ENCODE measurements at places on chromosomes 7 and 10.

DNA sequence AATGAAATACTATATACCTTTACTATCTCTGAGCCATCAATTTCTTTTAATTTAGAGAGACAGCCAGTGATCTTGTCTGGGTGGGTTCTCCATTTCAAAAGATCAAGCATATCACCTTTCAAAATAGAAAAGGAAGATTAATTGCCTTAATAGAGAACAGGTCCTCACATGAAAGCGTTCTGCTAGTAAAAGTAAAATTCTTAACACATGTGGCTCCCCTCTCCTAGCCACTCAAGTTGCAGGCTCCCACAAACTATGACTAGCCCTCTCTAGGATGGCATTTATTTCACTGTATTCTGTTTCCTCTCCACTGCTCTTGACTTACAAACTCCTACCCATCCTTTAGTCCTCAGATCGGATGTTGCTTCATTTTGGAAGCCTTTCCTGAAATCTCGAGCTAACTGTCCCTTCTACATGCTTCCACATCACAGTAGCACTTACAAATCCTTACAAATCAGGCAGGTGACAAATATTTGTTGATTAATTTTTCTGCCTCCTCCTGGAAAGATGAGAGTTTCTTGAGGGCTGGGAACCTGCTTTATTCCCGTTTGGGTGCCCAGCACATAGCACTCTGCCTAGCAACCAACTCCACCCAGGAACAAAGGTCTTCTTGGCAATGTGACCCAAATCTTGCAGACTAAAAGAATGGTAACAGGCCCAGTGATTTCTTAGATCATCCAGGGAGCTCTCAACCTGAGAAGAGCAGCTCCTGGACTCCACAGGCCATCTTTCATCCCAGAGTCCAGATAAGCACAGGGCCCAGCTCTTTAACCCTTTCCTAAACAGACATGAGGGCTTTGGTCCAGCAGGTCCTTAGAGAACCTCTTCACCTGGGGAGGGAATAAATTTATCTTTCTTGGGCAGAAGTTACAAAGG lies 310.4 kb upstream of the IMMP2L start:
- DNase-seq, result no peak

DNA sequence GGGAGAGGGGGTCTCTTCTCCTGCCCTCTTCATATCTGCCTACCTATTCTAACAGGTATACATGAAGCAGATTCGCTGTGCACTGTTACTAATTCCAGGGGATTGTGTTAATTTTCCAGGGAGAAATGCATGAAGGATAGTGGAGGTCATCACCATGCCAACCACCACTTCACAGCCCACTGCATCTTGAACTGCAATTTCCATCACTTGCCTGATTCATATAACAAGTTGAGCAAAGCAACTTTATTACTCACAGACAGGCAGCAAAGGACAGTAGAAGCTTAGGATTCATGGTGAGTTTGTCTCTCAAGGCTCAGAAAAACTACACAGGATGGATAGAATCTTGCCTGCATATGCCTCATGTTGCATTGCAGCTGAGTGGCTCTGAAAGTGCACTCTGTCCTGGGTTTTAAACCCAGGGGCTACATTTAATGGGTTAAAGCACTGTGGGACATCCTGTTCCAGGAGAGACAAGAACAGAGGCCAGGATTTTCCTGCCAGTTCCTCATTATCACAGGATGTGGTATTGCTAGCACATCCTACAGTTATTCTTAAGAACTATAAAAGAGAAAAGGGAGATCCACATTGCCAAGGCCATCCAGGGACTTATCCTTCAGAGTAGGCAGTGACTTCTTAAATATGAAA lies 136.9 kb upstream of the PRSS1 start:
- no peak for DNase-seq

GRCh38 chr10:72736828-72737220 lies 44.9 kb downstream of the MCU start:
- DNase-seq, result no peak

DNA sequence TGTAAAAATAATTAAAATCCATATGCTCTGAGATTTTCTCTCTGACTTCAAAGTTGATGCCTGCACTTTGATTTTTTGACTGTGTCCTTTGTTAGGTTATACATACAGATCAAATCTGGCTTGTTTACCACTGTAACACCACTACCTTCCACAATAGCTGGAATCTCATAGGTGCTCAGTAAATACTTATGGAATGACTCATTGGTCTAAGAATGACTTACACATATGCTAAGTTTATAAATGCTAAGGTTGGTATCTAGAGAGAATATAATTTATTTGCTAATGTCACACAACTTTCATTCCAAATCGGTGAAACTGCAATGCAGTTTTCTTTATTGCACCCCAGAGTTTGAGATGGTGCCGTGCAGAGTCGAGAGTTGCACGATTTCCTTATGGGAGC lies 578.5 kb downstream of the SH2D4B start:
- DNase-seq, result no peak

DNA sequence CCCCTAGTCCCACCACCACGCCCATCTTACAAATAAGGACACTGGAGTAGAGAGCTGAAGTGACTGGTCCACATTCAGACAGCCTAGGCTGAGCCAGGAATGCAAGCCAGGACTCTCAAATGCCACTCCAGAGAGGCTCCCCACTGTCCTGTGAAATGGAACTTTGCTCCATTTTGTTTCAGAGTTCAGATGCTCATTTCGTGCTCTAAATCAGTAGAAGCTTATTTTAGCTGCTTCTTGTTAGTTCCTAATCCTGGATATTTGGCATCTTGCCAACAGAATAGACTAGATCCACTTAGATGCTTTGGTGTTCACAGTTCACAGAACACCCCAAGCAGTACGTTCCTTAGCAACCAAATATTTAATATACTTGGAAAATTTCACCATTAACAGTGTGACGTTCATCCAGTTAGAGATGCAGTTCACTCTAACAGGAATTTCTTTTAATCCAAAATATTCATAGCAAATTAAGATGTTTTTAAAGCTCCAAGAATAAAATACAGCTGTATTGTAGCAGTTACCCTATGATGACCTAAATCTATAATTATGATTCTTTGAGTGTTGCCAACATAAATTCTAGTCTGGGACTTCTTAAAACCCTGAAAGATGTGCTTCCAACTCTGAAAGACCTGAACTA lies 7.3 kb downstream of the MMP21 start:
- no peak for DNase-seq

- DNase-seq, result no peak
Measured at GRCh38 chr7:123746931-123747488, 1.8 kb downstream of the WASL start.

DNA sequence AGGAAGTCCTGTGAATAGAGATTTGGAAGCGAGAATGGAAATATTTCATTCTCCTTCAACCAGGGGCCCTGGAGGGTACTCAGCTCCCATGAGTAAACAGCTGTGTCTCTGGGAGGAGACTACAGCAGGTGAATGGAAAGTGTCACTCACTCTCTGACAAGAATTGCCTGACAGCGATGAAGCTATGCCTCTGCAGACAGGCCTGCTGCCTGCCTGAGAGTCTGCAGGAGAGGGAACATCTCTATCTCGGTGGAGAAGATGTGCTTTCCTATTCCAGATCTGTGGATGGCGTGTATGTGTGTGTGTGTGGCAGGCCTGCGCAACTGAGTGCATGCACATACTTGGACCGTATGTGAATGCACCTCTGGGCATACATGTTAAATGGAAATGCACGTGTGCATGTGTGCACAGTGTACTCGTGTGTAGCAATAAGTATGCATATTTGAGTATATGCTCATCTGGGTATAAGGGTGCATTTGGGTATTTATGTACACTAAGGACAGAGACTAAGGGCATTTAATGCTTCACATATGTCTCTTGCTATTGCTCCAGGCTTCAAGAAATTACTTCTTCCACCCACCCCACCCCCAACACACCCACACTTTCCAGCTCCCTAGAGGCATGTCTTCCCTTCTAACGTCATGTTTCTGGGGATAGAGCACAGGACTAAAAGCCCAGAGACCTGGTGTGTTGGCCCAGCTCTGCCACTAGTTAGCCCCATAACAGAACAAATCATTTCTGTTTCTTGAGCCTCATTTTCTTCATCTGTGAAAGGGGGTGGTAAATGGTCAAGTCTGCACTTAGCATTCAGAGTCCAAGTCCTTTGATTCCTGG lies 4.6 kb upstream of the ADCYAP1R1 start:
- DNase-seq, result no peak

GRCh38 chr10:68153473-68154210 lies 44.4 kb downstream of the MYPN start:
- DNase-seq, result no peak

DNA sequence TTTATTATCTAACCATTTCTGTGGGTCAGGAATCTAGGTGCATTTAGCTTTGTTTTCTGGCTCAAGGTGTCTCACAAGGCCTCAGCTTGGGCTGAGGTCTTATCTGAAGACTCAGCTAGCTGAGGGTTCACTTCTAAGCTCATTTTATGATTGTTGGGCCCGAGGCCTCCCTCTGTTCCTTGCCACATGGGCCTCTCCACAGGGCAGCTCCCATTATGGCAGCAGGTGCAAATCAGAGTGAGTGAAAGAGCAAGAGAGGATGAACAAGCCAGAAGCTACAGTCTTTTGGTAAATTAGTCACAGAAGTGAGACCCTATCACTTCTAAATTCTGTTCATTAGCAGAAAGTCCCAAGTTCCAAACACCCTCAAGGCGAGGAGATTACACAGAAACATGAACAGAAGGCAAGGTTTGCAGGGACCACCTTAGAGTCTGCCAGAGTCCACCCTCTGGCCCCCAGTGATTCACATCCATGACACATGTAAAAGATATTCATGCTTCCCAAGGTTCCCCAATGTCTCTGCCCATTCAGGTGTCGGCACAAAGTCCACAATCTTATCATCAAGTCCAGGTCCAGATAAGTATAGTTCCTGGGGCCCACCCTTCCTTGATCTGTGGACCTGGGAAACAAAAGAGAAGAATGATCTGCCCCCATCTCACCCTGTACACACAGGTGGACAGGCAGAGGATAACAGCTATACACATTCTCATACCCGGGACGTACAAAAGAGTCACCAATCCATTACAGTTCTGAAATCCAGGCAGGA lies 23.7 kb downstream of the FIGNL1 start:
- no peak for DNase-seq

GRCh38 chr10:18607503-18608378 lies 43.6 kb downstream of the NSUN6 start:
- DNase-seq, result no peak

- peak; percentile 61 for DNase-seq
Measured at GRCh38 chr7:139680676-139681462, 96.9 kb downstream of the HIPK2 start.

DNA sequence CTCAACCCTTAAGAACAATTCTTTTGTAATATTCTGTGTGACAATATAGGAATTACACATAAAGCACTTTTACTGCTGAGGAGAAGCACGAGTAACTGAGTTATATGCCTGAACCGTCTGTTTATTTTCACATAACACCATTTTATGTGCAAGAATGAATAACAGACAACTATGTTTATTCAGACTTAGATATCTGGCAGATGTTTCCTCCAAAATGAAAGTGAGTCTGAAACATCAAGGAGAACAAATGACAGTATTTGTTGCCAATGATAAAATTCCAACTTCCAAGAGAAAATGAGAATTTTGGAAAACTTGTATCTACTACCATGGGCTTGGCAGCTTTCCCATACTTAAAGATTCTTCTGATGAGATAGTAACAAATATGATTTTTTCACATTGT lies 51.4 kb downstream of the DNMBP start:
- no peak for DNase-seq

GRCh38 chr7:953547-954327 lies 743 bp downstream of the ADAP1 start:
- DNase-seq, result no peak

DNA sequence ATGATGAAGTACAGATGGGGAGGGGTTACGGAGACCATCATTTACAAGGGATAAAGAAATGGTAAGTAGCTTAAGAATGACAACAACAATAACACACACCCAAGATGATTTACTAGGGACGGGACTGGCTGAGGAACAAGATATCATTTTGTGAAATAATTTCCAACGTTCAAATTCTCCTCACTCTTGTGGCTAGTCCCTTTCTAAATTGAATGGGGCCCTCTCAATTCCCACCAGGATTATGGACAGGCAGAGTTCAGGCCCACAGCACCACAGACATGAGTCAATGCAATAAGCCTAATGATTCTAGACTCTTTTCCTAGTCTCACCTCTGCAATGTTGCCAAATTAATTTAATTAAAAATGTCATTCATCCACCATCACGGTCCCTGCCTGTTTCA lies 448.1 kb downstream of the KCNMA1 start:
- DNase-seq, result no peak

DNA sequence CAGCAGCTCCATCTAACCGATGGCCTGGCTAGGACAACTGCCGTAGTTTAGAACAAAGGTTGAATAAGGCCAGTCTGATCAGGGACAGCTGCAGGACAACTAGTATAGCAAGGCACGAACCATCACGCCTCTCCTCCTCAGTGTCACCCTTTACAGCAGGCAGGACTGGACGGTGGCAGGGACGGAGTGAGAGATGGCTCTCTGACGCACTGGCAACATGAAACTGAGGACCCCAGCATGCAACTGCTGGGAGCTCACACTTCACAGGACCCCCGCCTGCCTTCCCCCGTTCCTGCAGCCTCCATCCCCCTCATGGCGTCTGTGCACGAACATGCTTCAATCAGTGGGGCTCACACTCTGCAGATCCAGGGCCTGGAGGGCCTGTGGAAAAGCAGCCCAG lies 53.7 kb downstream of the ZRANB1 start:
- DNase-seq, result no peak

DNA sequence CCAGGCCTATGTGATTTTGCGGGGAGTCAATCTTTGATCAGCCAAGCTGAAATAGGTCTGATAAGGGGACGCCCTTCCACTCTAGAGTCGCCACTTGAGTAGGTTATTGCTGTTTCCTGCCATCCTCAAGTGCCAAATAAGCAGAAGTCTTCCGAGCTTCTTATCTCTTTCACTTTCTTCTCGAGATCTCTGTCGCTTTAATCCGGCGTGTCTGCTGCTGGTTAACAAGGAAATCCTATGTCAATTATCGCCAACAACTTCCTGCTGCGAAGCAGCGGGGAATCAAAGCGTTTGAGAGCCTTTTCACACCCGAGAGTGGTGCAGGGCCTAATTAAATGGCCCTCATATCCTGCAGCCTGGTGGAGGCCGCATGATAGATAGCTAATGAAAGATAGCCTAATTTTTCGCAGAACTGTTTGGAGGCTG lies 215.9 kb downstream of the RAB11FIP2 start:
- DNase-seq, result no peak

GRCh38 chr10:37712489-37713131 lies 144.8 kb downstream of the ZNF248 start:
- DNase-seq, result no peak

- no peak for DNase-seq
Measured at GRCh38 chr7:46979439-46979838, 602.5 kb downstream of the TNS3 start.

- DNase-seq, result no peak
Measured at GRCh38 chr10:98848361-98848760, 387.3 kb downstream of the HPSE2 start.

Measured in bone marrow (tissue), 2 donors.